C1 segment of cervical spinal cord (tissue), 14 donors: ENCODE measurements at places on chromosomes 6 and 20.
A peak's percentile ranks its signal among the peaks of the same experiment; 100 is the strongest.

GRCh38 chr6:33837971-33838665 is 34.3 kb upstream of the MLN start:
- no peak for DNase-seq

- no peak for DNase-seq
Measured at GRCh38 chr20:49700411-49701185, 13.1 kb downstream of the B4GALT5 start.

GRCh38 chr6:149140910-149141290 is 176.6 kb upstream of the TAB2 start:
- no peak for DNase-seq

DNA sequence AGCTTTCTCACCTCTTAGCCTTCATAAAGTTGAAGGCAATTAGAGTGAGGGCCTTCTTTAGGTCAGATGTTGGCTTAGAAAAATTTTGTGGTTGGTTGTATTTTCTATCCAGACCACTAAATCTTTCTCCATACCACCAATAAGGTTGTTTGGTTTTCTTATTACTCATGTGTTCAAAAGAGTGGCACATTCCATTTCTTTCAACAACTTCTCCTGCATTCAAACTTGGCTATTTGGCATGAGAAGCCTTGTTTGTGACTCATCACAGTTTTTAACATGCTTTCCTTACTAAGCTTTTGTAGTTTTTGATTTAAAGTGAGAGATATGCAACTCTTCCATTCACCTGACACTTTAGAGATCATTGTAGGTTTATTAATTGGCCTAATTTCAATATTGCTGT is 949.6 kb downstream of the TBC1D32 start:
- no peak for DNase-seq

GRCh38 chr20:13101276-13101675 is 92.5 kb downstream of the SPTLC3 start:
- DNase-seq: no peak

- DNase-seq: no peak
Measured at GRCh38 chr20:43426172-43426571, 31.5 kb upstream of the SRSF6 start.

DNA sequence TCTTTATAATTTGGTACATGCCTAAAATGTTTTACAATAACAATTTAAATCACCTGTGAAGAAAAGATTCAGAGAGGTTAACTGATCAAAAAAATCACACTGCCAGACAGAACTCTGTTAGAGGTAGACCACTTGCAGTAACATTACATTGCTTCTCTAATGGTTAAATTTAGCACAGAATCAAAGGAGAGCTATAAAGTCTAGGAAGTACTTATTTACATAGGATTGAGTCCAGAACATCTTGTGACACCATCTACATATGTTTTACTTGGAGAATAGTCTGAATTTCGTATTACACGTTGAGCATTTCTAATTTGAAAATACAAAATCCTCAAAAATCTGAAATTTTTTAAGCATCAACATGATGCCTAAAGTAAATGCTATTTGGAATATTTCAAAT is 17.2 kb upstream of the TBC1D20 start:
- no peak for DNase-seq

DNA sequence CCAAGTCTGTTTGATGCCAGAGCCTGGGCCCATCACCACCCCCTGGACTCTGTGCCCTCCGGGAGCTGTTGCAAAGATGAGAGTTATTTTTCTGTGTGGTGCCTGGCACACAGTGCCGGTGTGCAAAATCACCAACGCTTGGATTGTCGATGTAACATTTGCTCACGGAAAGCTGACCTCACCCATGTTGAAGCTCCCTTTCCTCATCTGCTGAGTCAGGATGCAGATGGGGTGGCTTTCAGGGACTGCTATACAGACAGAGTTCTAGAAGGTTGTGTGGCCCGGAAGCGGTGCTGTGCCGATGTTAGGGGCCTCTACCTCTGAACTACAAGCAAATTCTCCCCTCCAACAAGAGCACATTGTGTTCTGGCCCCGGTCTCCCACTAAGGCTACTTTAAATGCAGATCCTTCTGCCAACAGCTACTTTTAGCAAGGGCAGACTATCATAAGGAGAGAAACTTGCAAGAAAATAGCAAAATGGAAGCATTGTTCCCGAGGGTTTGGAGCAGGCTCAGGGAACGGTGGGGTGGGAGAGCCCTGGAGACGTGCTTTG is 34.0 kb downstream of the EYA2 start:
- peak; percentile 31 for DNase-seq

GRCh38 chr6:55388211-55388610 is 60.9 kb downstream of the GFRAL start:
- DNase-seq: no peak

- DNase-seq: no peak
Measured at GRCh38 chr20:47927385-47927851, 142.1 kb upstream of the SULF2 start.

DNA sequence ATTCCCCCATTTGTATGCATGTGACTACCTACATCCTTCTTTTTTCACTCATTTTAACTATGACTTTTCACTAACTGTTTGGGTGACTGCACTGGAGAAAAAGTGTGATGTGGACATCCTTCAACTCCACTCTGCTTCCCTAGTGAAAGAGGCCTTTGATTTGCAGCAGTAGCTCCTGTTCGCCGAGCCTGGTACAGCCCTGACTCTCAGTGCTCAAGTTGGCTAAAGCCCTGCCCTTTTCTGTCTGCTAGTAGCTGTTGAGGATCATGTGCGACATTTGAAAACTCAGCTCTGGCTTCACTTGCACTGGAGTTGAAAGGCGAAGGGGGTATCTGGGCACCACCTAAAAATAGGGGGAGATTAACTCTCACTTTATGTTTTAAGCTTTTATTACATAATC is 42.1 kb downstream of the DAAM2 start:
- DNase-seq: no peak

DNA sequence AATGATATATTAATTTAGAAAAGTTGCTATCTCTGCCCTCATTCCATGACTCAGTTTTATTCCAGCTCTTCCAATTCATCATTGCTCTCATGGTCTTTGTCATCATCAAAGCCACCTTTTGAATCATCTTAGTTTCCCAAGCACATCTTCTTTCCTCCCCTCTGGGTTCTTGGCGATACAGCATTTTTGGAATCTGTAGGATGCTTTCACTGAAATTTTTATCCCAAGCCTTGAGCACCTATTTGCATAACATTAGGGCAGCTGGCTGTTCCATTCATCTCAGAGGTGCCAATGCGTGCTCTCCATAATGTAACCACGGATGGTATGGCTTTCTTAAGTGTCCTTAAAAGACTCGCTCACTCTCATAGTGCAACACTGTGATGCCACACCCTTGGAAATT is 100.4 kb downstream of the SNX5 start:
- DNase-seq: no peak

DNA sequence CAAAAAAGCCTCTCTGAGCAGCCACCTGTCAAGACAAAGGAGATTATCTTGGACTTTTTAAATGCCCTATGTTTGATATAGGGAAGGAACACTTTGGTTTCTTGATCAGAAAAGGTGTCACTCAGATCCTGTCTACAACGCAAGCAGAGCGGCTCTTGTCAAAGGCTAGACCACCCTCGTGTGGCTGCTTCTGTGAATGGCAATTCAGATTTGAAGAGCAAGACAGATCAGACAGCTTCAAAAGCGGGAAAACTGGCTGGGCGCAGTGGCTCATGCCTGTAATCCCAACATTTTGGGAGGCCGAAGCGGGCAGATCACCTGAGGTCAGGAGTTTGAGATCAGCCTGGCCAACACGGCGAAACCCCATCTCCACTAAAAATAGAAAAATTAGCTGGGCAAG is 10.1 kb upstream of the NXT1 start:
- DNase-seq: peak; percentile 18

GRCh38 chr6:62265906-62266525 is 20.0 kb downstream of the KHDRBS2 start:
- no peak for DNase-seq

- DNase-seq: no peak
Measured at GRCh38 chr6:30578051-30578450, 6.8 kb downstream of the ABCF1 start.

DNA sequence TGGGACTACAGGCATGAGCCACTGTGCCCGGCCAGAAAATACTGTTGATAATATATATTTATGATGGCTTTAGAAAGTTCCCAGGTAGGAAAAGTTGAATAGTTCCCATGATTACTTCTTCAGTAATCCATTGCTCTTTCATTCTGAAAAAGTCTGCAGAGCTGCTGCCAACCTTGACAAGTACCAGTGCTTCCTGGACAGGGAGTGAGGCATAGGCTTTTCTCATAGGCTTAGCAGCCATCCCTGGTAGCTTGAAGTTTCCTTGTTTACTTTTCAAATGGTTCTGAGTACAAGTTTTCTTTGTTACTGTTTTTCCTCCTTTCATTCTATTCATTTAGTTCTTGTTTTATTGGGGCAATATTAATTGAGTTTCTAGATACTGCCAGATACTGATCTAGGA is 7.8 kb downstream of the RWDD1 start:
- DNase-seq: no peak
